ENCODE measurements at places on chromosomes 6 and 20.

DNA sequence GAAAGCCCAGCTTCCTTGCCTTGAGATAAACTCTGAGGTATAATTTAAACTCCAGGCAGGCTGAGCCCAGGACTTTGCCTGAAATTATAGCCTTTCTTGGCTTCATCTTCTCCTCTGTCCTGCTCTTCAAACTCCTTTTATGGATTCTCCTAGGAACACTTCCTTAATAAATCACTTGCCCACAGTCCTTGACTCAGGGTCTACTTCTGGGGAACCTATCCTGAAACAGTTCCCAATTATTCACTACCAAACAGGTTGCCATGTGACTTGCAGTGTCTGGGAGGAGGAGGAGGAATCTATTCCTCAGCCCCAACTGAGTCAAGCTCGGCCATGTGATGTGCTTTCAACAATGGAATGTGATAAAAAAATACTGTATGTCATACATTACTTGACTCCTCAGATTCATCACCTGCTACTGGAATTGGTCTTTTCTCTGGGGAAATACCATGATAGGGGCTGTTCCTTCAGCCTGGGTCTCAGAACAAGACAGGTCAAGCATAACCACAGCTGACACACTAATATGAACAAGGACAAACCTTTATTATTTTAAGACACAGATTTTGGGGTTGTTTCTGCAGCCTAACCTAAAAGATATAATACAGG lies 20.5 kb upstream of the CDKN1A start:
- no peak for DNase-seq

DNA sequence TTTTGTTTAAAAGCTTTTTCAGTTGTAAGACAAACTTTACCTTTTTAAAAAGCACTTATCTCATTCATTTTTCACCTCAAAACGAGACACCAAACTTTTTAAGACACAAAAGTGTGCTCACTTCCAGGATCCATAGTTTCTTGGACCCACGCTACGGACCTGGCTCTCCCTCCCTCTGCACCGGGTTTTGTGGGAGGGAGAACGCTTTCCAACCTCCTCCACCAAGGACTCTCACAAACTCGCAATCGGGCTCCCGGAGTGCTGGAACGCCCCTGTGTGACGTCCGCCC lies 436 bp downstream of the CAGE1 start:
- DNase-seq: peak; percentile 38

GRCh38 chr6:22043284-22043962 lies 253.4 kb downstream of the PRL start:
- DNase-seq: peak; percentile 69

DNA sequence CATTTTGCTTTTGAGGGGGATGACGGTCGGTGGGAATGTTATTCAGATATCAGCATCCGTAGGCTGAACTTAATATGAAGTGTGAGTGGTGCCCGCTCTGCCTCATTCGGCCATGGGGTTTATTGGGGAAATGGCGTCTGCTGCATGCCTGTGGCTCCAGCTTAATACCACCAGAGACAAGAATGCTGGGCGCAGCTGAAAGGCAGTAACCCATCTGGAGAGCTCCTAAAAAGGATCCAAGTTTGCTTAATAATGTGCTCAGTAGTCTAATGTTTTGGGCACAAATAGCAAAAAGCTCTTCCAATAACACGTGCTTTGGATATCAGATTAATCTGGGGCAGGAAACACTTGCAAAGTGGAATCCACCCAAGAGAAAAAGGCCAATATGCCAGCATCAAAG lies 273.0 kb upstream of the TAB2 start:
- DNase-seq: peak; percentile 95

- no peak for DNase-seq
Observed at GRCh38 chr6:145018027-145018426, 717.3 kb downstream of the EPM2A start.

- no peak for DNase-seq
Observed at GRCh38 chr20:62815066-62815991, 1.5 kb upstream of the COL9A3 start.

- DNase-seq: no peak
Observed at GRCh38 chr20:53425481-53425880, 168.2 kb downstream of the ZNF217 start.

DNA sequence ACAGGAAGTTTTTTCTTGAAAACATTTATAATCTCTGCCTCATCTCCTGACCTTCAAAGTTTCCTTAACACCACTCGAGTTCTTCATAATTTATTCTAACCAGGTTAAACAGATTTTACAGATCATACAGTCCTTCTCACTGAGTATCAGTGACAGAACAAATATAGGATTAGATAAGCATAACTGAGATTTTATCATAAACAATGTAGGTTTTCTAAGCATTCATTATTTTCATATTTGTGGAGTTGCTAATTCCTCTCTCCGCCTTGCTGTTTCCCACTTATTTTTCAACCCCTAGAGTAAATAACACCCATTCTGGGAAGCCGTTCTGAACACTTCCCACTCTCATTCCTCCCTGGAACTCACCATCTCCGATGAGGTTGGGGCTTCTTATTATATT lies 229.9 kb downstream of the HACE1 start:
- no peak for DNase-seq

DNA sequence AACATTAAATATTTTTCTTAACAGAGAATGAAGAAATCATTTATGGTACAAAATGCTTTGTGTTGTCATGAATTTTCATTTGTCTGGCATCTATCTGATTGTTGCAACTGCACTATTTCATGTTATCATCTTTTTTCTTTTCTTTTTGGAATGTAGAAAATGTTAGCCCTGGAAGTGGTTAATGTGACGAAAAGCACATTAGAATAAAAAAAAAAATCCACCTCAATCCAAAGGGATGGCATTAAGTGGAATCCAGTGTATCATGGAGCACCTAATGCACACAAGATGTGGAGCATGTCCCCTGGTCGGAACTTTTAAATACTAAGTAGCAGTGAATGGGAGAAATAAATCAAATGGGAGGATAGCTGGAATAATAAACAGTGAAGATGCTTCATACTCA lies 172.9 kb upstream of the MCHR2 start:
- no peak for DNase-seq

DNA sequence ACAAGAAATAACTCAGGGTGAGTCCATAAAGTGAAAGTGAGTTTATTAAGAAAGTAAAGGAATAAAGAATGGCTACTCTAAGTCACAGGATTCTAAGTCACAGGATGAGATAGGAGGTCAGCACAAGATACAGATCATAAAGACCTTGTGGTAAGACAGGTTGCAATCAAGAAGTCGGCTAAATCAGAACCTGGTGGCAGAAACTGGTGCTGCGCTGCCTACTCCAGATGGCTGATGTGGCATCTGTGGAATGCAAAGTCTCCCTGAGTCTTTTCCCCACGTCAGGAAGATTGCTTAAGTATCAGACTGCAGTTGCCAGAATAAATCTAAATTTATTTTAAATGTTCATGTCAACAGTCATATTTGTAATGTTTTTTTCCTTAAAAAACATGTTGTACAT lies 10.7 kb upstream of the KCNK15 start:
- DNase-seq: peak; percentile 89

GRCh38 chr6:49118478-49118877 lies 344.6 kb downstream of the MMUT start:
- no peak for DNase-seq

- no peak for DNase-seq
Observed at GRCh38 chr6:21715180-21715579, 121.6 kb downstream of the SOX4 start.

DNA sequence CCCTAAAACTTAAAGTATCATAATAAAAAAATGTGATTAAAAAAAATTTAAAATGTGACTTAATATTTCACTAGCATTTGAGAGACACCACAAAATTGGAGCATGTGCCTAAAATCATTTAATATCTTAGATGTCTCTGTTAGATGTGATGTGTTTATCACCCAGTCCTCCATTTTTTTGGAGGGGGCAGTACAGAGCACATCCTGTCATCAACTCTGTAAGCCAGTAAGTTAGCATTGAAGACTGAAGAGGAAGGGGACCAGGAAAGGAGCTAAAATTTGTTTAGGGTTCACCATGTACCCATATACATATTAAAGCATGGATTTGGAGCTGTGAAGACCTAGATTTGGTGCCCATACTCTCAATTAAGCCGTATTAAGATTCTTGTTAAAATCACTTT lies 30.7 kb upstream of the ADIG start:
- DNase-seq: no peak

DNA sequence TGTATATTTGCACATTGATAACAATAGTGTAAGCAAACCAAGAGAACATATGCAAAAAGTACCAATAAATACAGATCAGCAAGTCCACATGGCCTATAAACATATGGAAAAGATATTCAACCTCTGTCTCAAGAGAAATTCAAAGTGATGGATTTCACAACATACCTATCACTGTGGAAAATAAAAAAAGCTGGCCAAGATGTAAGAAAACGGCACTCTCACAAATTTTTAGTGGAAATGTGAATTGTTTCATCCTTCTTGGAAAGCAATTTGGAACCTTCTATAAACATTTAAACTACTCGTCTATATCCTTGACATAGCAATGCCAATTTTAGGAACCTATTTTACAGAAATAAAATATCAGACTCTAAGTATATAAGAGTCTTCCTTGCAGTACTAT lies 559.8 kb downstream of the QKI start:
- DNase-seq: no peak

- DNase-seq: no peak
Observed at GRCh38 chr20:53491462-53491861, 102.2 kb downstream of the ZNF217 start.

GRCh38 chr6:41492261-41492891 lies 53.8 kb upstream of the FOXP4 start:
- no peak for DNase-seq

DNA sequence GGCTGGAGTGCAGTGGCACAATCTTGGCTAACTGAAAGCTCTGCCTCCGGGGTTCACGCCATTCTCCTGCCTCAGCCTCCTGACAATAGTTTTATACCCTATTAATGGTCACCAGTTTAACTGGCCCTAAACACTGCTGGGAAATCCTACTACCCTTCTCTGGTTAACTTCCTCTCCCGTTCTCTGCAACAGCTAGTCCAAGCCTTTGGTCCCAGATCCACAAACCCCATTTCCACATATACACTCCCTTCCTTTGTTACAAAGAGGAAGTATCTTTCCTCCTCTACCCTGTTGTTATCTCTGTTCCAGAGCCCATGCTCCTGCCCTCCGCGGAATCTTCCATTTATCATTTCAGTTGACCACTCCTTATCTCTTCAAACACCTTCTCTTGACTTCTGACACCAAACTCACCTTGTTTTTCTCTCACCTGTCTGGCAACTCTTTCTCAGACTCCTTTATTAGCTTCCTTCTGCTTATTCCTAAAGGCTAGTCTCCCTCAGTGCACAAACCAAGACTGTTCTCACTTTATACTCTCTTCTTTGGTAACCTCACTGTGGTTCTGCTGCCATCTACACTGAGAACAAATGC lies 25.0 kb upstream of the TBC1D22B start:
- DNase-seq: no peak

DNA sequence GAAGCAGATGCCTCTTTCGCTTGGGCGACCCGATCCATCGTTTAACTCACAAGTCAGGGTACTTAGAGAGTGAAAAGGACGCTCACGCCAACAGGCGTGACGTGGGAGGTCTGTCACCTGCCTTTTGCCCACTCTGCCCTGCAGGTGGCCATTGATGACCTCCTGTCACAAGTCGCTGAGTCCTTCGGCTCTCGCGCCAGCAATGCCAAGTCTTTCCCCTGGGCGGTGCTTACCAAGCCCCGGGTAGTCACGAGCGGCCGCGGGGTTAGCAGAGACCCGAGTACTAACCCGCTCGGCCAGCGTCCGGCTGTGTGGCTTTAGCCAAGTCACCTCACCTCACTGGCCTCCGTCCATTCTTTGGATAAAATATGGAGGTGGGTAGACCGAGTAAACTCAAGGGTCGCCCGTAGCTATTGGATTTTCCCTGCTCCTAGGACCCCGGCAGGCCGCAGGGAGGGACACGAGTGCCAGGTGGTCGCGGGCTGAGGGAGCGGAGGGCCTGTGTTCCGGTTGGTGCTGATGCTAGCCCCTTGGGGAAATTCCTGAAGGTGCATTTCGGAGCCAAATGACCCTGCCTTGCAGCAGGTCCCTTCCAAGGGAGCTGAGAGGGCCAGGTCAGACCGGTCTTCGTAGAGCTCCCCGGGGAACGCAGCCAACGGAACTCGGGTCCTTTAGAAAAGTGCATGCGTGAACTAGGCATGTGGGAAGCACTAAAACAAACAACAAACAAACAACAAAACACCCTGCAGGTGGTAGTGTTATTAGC lies 668 bp downstream of the PKIB start:
- DNase-seq: no peak

DNA sequence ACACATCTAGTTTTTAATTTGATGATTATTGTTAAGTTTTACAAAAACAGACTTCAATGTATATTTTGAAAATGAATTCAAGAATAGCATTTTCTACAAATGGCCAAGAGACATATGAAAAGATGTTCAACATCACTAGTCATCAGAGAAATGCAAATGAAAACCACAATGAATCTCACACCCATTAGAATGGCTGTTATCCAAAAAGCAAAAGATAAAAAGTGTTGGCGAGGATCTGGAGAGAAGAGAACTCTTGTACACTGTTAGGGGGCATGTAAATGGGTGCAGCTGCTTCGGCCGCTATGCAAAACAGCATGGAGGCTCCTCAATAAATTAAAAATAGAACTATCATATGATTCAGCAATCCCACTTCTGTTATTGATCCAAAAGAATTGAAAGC lies 185.8 kb upstream of the CCN2 start:
- DNase-seq: no peak

DNA sequence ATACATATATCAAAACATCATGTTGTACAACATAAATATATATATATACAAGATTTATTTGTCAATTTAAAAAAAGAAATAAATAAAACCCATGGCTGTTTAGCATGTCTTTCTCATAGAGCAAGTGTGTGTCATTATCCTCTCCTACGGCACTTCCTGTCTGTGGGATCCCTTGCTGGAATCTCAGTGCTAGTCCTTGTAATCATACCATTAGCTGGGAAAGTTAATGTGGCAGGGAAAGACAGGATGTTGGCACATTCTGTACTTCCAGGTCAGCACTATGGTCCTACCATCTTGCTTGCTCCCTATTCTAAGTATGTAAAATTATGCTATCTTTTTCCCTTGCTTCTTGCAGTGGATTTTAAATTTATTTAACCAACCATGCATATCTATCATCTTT lies 9.5 kb upstream of the SLC17A3 start:
- peak; percentile 45 for DNase-seq

- DNase-seq: peak; percentile 76
Observed at GRCh38 chr6:113596387-113597230, 260.5 kb upstream of the MARCKS start.

DNA sequence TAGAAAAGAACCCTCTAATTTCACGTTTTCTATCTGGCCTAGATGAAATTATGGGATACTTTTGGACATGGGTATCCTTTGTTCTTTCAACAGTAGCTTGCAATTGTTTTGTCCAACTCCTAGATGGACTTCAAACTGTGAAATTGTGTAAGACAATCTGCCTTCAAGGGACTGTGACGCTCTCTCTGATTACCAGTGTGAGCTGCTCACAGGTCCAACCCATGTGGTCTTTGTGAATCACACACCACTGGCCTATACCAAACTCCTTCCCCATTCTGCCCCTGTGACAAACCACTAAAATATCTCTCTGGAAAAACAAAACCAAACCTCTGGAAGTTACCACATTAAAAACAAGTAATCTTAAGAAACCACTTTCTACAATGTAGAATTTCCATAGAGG lies 59.5 kb downstream of the NINL start:
- peak; percentile 97 for DNase-seq

GRCh38 chr6:79377047-79377446 lies 142.6 kb upstream of the HMGN3 start:
- peak; percentile 47 for DNase-seq

GRCh38 chr6:20722455-20722854 lies 188.2 kb downstream of the CDKAL1 start:
- no peak for DNase-seq
